ENCODE measurements at places on chromosomes 5 and 9. TPM values are rescaled to one million over a fixed set of nuclear protein-coding genes. Genes with fewer than 3 reads are reported as not detected.

GRCh38 chr5:142201471-142201887 is 92.9 kb downstream of the NDFIP1 start:
- no peak for DNase-seq

The LRRC19 gene
- not detected for total RNA-seq

- no peak for DNase-seq
Observed at GRCh38 chr9:108673386-108673785, 182.4 kb downstream of the ACTL7B start.

The OR1Q1 gene
- total RNA-seq: not detected

The GPX3 gene
- total RNA-seq: 47.7 TPM

GRCh38 chr9:106779796-106780195 is 83.2 kb upstream of the ZNF462 start:
- DNase-seq: no peak

The MAT2B gene
- total RNA-seq: 65.3 TPM

The GHR gene
- total RNA-seq: 0.47 TPM

The ISOC1 gene
- total RNA-seq: 29.8 TPM

GRCh38 chr5:111743512-111743911 is 13.5 kb downstream of the NREP start:
- DNase-seq: no peak

The CRB2 gene
- total RNA-seq: not detected

DNA sequence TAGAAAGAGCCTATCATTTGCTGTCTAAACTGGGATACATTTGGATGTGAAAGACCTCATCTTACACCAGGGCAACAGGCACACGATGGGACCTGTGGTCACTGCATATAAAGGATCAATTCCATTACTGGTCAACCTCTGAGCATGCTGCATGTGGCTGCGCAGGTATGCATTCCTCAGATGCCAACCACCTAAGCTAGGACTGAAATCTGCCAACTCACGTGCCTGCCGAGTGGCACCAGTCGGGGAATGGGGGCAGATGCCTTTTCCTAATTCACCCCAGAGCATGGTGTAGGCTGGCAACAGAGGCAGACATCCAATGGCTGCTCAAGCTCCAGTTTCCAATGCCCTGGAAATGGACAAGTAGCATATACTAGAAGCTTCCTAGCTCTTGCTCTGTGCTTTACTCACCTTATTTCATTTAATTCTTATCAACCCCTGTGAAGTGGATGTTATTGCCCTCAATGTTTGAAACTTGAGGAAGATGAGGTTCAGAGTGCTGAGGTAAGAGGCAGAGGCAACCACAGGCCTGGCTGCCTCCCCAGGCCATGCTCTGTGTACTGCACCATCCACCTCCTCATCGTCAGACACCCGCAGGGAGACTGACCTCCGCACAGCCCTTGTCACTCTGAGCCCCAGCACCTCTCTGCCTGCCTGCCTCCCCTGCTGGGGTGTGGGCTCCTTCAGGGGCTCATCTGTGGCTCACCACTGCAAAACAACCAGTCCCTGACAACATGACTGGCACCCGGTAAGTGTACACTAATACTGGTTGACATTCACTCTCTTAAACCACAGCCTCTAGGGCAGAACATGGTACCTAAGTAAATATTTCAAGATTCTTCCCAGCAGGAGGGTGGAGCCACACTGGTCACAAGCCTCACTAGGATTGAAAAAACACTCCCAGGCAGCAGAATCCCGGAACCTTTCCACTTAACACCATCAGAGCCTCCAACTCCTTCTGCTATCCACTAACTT is 228.5 kb downstream of the CRB2 start:
- no peak for DNase-seq

The TAS2R1 gene
- total RNA-seq: not detected

The CCL28 gene
- total RNA-seq: not detected

DNA sequence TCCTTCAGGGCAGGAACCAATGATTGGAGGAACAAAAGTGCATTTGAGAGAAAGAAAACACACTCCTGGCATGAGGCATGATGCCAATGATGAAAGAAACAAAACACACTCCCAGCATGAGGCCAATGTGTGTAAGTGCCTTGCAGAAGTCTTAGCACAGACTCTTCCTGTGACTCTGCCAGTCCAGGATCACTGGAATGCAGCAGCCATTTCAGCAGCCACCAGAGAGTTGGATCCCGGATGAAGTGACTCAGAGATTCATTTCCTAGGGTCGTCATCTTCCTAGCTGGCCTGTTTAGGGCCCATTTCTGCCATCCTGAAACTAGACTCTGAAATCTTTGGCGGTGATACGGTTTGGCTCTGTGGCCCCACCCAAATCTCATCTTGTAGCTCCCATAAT is 212.5 kb downstream of the CFAP90 start:
- DNase-seq: no peak

- DNase-seq: no peak
Observed at GRCh38 chr5:39053189-39053588, 21.0 kb downstream of the RICTOR start.

- peak; percentile 20 for DNase-seq
Observed at GRCh38 chr5:50666261-50667022, at the start of gene PARP8. Gene PARP8, plus strand, starts transcription at chr5:50666637. Its CDS starts 459 bp downstream, at chr5:50667096.

DNA sequence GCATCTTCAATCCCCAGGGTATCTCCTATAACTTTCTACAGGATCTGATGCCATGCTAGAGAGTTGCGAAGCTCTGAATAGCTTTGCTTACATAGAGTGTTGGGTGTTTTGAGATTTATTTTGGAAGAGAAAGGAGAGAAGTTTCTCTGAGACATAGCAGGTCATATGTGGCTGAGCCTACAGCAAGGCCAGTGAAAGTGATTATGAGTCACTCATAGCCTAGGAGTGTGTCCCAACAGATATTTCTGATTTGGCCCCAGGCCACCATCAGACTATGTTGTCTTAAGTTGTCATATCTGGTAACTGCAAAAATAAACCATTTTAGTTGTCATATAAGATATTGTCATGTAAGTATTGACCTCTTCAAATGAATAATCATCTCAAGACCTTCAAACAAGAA is 132.0 kb upstream of the RAI14 start:
- no peak for DNase-seq

DNA sequence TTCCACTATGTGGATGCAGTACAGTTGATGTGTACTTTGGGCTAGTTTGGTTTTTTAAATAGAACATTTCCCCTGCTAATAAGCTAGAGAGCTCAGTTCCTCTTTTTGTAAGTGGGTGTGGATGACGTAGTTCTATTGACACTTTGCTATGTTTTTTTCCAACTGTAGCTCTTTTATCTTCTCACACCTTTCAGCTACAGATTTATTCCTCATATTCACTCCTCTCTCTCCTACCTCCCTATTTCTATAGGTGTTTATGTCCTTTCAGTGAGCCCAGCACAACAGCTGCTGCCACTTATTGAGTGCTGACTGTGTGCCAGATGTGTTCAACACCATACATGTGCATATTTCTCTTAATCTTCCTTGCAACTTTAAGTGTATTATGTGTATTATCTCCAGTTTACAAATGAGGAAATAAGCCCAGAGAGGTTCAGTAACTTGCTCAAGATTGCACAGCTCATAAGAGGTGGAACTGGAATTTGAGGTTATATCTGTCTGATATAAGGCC is 215.7 kb downstream of the SEMA6A start:
- DNase-seq: no peak

GRCh38 chr5:168254013-168254693 is 37.3 kb upstream of the WWC1 start:
- no peak for DNase-seq

DNA sequence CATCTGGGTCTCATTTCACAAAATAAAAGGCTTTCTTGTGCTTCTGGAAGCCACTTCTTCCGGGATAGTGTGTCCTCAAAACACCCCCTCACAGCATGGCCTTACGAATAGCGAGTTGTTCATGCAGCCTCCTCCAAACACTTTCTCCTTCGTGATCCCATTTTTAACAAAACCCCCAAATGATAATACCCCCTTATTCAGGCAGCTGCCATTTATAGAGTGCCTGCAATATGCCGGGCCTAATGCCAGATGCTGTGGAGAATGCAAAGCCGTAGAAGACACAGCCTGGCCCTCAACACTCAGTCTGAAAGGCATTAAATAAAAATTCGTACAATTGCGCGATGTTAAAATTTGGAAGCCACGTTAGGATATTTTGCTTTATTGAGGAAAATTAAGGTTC is 66.4 kb upstream of the SLC44A1 start:
- no peak for DNase-seq

The AQP7 gene
- not detected for total RNA-seq

GRCh38 chr9:104556830-104557634 is 11.9 kb upstream of the OR13C8 start:
- DNase-seq: no peak

DNA sequence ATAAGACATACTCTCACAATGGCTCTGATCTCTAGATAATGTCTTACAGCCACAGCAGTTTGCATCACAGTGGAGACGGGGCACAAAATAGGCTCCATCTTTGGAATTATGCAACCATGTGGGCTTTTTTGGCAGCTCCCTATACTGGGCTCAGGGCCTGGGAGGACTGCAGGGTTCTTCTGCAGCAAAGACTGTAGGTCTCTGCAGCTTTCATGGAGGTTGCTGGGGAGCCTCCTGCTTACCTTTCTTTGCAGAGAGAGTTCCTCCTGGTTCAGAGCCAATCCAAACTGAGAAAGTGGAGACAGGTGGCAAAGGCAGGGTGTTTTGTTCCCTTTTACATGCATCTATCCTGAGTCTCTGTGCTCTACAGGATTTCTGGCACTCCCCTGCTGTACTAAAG is 558.0 kb downstream of the TLR4 start:
- DNase-seq: no peak

DNA sequence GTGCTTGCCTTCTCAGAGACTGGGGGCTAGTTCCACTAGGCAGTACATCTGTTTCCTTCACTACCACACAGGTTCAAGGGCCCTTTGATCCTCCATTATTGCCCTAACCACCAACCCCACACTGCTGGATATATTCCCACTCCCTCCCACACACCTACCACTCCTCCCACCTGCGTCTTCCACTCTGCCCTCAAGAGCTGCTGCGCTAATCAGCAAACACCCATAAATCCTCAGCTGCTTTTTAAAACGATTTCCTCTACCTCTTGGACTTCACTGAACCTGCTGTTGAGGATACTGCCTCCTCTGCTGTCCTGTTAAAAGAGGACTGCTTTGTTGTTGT is 120.9 kb downstream of the MAPKAP1 start:
- no peak for DNase-seq

GRCh38 chr9:19409401-19410194 is 789 bp downstream of the ACER2 start:
- DNase-seq: no peak

The BARX1 gene
- 0.37 TPM for total RNA-seq

The RMRP gene
- 10,171 TPM for total RNA-seq

DNA sequence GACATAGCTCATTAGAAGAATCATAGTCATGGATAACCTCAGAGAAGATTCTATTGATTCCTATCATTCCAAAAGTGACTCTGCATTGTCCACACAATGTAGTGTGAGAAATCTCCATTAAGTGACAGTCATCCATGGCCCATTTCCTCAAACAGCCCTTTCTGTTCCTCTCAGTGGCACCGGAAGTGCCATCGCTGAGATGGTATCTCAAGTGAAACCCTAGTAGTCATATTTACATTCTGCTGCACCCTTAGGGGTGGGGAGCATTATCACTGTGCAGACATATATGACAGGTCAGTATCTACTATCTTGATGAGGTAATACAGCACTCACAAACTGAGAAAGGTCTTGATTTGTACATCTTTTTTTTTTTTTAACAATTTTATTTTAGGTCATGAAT is 55.4 kb upstream of the MIER3 start:
- no peak for DNase-seq

DNA sequence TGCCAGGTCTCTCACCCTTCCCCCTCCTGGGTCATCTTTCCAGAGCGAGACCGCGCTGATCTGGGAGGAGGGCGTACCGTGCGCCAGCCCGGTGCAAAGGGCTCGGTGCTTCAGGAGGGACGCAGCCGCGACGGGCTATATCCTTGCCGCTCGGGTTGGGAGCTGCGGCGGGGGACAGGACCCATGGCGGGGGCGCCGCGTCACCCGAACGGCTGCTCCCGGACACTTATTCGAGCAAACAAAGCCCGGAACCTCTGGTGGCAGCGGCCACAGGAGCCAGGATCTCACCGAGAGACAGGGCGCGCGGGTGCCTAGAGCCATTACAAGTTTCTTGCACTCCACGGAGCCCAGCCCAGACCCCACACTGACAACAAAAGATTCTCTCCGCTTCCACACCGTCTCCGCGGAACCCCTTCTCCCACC is 1.3 kb downstream of the SEMA6A start:
- no peak for DNase-seq

- DNase-seq: no peak
Observed at GRCh38 chr5:3006961-3007551, 255.6 kb upstream of the IRX2 start.

DNA sequence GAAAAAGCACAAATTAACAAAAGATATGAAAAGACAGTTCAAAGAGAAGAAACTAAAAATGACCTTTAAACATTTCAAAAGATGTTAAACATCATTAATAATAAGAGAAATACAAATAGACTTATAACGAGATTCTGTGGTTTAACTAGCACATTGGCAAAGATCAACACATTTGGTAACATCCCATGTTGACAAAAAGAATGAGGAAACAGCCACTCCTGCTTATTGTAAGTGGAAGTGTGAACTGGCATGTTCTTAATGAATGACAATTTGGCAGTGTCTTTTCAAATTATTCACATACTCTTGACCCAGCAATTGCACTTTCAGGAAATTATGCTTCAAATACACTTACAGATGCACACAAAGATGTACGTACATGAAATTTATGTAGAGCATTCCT is 176.3 kb downstream of the TLE1 start:
- DNase-seq: no peak

The SHB gene
- total RNA-seq: 12.5 TPM
